ENCODE measurements at places on chromosomes 7 and 10.

DNA sequence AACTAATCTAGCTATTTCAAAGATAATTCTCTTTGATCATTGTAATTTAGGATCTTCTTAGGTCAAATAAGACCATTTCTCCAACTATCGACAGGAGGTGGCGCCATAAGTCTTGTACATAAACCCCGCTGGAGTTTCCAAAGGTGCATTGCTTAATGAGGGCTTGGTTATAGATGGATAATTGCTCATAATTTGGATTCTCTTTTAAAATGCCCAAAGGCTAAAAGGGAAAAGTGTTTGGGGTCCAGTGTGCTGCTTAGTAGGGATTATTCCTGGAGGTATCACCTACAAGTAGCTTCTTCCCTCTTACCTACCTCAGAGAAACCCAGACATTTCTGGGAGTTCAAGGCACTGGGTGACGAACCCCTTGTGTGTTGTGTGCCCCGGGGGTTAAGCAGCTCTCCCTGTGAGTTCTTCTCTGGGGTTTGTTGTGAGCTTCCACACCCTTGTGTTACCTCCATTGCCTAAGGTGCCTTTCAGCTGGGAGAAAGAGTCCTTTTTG lies 75.2 kb downstream of the PAXIP1 start:
- peak; percentile 72 for DNase-seq
- no peaks in the 10 kb centered on the region for H3K36me3 ChIP-seq
- no peaks in the 10 kb centered on the region for H3K27me3 ChIP-seq
- peaks cover 22% of the 10 kb centered on the region for H3K4me1 ChIP-seq
- peak overlapping the region; percentile 77 for H3K4me3 ChIP-seq
- peak overlapping the region; percentile 91 for H3K27ac ChIP-seq

- H3K27ac ChIP-seq = no peak overlapping the region
- H3K27me3 ChIP-seq = no peaks in the 10 kb centered on the region
- H3K4me1 ChIP-seq = no peaks in the 10 kb centered on the region
- DNase-seq = no peak
- H3K36me3 ChIP-seq = no peaks in the 10 kb centered on the region
- no peak overlapping the region for H3K4me3 ChIP-seq
These were observed 1134.4 kb downstream of the XPNPEP1 start for GRCh38 chr10:108788891-108789290.

DNA sequence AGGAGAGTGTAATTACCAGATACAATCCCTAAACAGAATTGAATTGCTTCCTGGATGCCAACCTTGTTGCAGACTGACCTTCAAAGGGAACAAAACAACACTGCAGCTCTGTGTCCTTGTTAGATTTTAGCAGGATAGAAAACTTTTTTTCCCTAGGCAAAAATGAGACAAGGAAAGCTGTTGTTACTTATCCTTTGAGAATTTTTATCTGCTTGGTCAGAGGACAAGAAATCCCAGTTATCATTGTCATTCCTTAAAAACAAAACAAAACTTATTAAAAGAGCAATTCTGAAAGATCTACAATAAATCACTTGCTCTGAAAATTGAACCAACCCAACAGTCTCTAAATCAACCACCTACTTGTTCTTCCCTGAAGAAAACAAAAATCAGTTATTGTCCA lies 652.6 kb downstream of the REEP3 start:
- no peak overlapping the region for H3K4me3 ChIP-seq
- no peaks in the 10 kb centered on the region for H3K27me3 ChIP-seq
- no peak for DNase-seq
- H3K27ac ChIP-seq = no peak overlapping the region
- no peaks in the 10 kb centered on the region for H3K4me1 ChIP-seq

GRCh38 chr7:106101726-106102125 lies 10.4 kb downstream of the SYPL1 start:
- H3K27me3 ChIP-seq = no peaks in the 10 kb centered on the region
- H3K27ac ChIP-seq = no peak overlapping the region
- H3K4me3 ChIP-seq = no peak overlapping the region
- no peak for DNase-seq
- H3K4me1 ChIP-seq = peaks cover 10% of the 10 kb centered on the region

GRCh38 chr7:46626261-46626660 lies 705.2 kb upstream of the IGFBP3 start:
- H3K4me3 ChIP-seq = no peak overlapping the region
- DNase-seq = no peak
- H3K36me3 ChIP-seq = no peaks in the 10 kb centered on the region
- H3K27ac ChIP-seq = no peak overlapping the region
- no peaks in the 10 kb centered on the region for H3K4me1 ChIP-seq

GRCh38 chr10:86355571-86356038 lies 11.0 kb downstream of the GRID1 start:
- H3K4me1 ChIP-seq = peaks cover 3% of the 10 kb centered on the region
- no peaks in the 10 kb centered on the region for H3K27me3 ChIP-seq
- H3K36me3 ChIP-seq = no peaks in the 10 kb centered on the region
- H3K4me3 ChIP-seq = no peak overlapping the region

- no peak overlapping the region for H3K27ac ChIP-seq
- no peaks in the 10 kb centered on the region for H3K36me3 ChIP-seq
- H3K4me3 ChIP-seq = no peak overlapping the region
- no peaks in the 10 kb centered on the region for H3K27me3 ChIP-seq
- no peak for DNase-seq
- no peaks in the 10 kb centered on the region for H3K4me1 ChIP-seq
These were observed 247.0 kb downstream of the WDR11 start for GRCh38 chr10:121098211-121098610.

- H3K4me3 ChIP-seq = no peak overlapping the region
- peaks cover 6% of the 10 kb centered on the region for H3K36me3 ChIP-seq
- H3K27ac ChIP-seq = no peak overlapping the region
- no peaks in the 10 kb centered on the region for H3K4me1 ChIP-seq
- no peak for DNase-seq
These were observed 37.8 kb upstream of the MMD2 start for GRCh38 chr7:4996696-4997222.

DNA sequence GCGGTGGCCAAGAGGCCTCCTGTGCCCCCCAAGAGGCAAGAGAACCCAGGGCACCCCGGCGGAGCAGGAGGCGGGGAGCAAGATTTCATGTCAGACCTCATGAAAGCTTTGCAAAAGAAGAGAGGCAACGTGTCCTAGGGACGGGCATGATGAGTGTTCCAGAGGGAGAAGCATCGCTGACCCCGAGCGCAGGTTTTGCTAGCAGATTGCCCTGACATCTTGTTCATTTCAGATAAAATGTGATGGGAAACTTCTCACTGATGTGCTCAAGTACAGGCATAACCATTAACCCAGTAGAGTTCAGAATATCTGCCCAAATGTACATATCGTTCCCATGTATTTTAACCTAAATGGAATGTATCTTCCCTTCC lies 129.2 kb downstream of the APBB1IP start:
- no peak overlapping the region for H3K4me3 ChIP-seq
- H3K27ac ChIP-seq = no peak overlapping the region
- no peaks in the 10 kb centered on the region for H3K27me3 ChIP-seq
- peaks cover 31% of the 10 kb centered on the region for H3K36me3 ChIP-seq

Data from liver (tissue), 10 donors.